Thoracic aorta (tissue), 2 donors: ENCODE measurements at places on chromosomes 5 and 9.

- no peaks in the 10 kb centered on the region for H3K4me1 ChIP-seq
- H3K36me3 ChIP-seq = peaks cover 14% of the 10 kb centered on the region
- H3K27ac ChIP-seq = no peak overlapping the region
- no peak overlapping the region for H3K4me3 ChIP-seq
These were observed 134.4 kb downstream of the ERCC6L2 start for GRCh38 chr9:96009690-96010472.

GRCh38 chr5:142012186-142012785 is 541 bp downstream of the GNPDA1 start:
- H3K4me3 ChIP-seq = peak overlapping the region; percentile 93
- H3K27me3 ChIP-seq = no peaks in the 10 kb centered on the region
- no peak for DNase-seq
- peak overlapping the region; percentile 82 for H3K27ac ChIP-seq

DNA sequence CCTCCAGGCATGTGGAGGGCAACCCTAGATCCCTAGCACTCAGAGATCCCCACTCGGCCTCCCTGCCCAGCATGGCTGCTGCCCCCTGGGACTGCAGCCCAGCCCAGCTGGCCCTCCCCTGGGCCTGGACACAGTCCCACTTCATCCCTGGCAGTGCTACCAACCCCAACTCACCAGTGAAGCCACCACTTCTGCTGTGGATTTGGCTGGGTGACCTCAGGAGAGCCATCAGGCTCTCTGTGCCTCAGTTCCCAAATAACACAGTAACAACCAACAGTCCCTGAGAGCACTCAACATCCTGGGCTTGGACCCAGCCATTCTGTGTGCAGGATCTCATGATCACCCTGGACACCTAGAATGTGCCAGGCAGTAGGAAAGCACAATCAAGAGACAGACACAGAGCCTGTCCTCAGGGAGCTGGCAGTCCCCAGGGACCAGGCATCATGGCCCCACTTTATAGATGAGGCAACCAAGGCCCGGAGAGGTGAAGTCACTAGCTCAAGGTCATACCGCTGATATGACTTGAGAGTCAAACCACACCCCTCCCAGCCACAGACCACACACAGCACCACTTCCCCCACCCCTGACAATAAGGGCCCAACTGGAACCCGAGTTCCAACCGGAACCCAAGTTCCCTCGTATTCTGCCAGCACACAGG is 4.7 kb upstream of the PSMB7 start:
- H3K27me3 ChIP-seq = no peaks in the 10 kb centered on the region
- H3K27ac ChIP-seq = no peak overlapping the region
- DNase-seq = no peak
- no peaks in the 10 kb centered on the region for H3K36me3 ChIP-seq
- H3K4me3 ChIP-seq = no peak overlapping the region

DNA sequence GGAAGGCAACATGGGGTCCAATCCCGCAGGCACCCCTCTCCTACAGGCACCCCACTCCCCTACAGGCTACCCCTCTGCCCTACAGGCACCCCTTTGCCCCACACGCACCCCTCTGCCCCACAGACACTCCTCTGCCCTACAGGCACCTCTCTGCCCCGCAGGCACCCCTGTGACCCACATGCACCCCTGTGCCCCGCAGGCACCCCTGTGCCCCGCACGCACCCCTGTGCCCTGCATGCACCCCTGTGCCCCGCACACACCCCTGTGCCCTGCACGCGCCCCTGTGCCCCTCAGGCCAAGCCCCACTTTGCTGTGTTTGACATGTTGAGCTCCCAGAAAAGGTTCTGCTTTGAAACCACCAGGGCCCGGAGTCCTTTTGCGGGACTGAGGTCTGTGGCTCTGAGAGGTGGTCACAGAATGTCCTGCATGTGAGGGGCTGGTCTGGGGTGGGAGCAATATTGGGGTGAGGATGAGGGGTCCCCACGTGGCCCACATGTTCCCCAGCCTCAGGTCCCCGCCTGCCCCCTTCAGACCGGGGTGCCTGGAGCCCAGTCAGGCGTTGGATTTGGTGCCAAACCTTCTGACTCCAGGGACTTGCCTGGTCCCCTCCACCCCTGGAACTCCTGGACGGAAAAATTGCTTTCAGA is 616 bp upstream of the QRFP start:
- peaks cover 3% of the 10 kb centered on the region for H3K4me1 ChIP-seq
- H3K36me3 ChIP-seq = peaks cover 8% of the 10 kb centered on the region
- no peak for DNase-seq
- H3K4me3 ChIP-seq = no peak overlapping the region
- H3K27ac ChIP-seq = no peak overlapping the region
